ENCODE measurements at places on chromosomes 1 and 21.
A peak's percentile ranks its signal among the peaks of the same experiment; 100 is the strongest.

GRCh38 chr21:45623436-45623835 is 20.1 kb upstream of the PCBP3 start:
- no peak for DNase-seq

GRCh38 chr1:226655251-226656163 is 83.6 kb downstream of the ITPKB start:
- peak; percentile 54 for DNase-seq

- DNase-seq, result no peak
Observed at GRCh38 chr1:12088607-12089006, 25.5 kb downstream of the TNFRSF8 start.

DNA sequence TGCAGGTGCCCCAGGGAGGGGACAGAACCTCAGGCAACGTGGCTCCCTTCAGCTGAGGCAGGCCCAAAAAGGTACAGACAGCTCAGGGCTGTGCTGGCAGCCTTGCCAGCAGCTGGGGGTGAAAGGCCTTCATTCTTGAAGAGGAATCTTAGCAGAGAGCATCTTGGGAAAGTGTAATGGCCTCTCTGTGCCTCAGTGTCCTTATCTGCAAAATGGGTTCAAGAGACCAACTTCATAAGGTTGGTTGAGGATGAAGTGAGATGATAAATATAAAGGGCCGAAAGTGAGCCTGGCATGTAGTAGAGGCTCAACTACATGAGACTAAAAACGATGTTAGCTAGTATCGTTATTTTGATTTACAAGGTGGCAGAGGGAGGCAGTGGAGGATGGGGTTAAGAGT is 26.2 kb downstream of the TMCO4 start:
- DNase-seq, result no peak

- DNase-seq, result no peak
Observed at GRCh38 chr21:17114045-17114444, 398.8 kb upstream of the CXADR start.

DNA sequence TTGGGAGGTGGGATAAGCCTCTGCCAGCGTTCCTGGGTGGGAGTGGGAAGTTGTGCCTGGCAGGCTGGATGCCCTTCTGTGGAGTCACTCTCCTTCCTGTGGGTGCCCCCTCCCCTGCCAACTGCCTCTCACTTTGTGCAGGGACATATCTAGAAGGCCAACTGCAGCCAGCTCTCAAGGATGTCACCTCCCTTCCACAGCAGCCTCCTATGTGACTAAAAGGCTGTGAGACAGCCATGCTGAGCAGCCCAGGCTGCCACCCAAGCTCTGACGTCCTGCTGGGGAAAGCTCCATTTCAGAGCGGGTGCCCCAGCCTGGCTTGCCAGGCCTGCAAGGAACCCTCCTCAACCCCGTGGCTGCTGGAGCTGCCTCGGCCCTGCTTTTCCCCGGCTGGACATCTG is 19.6 kb upstream of the SLC26A9 start:
- no peak for DNase-seq

DNA sequence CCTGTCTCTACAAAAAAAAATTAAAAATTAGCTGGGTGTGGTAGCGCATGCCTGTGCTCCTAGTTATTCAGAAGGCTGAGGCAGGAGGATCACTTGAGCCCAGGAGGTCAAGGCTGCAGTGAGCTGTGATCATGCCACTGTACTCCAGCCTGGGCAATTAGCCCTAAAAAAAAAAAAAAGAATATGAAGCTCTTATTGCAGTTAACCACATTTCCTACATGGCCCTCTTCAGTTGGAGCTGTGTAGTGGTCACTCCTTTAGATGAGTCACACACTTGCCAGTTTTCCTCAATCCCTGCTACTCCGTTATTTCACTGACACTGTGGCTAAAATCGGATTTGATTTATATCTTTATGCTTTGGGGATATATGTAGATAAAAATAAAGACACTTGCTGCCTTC is 11.8 kb downstream of the NFYC start:
- DNase-seq, result no peak

DNA sequence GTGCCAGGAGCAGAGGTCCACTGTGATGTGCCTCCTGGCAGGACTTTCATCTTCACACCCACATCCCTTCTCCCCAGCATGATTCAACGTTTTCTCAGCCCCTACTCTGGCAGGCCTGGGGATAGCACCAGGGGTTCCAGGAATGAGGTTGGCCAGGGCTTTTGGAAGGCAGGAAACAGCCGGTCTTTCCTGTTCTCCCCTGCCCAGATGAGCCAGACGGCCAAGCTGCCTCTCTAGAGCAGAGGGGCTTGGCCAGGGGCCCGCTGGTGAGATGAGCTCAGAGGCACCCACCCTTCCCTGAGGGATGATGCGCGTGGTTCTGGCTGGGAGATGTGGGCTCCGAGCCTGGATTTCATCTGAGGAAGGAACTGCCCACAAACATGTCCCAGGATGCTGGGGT is 4.3 kb upstream of the MFAP2 start:
- no peak for DNase-seq
